ENCODE measurements at places on chromosomes 16 and 17.

- DNase-seq: no peak
Observed at GRCh38 chr17:44977065-44977464, 9.0 kb upstream of the C1QL1 start.

DNA sequence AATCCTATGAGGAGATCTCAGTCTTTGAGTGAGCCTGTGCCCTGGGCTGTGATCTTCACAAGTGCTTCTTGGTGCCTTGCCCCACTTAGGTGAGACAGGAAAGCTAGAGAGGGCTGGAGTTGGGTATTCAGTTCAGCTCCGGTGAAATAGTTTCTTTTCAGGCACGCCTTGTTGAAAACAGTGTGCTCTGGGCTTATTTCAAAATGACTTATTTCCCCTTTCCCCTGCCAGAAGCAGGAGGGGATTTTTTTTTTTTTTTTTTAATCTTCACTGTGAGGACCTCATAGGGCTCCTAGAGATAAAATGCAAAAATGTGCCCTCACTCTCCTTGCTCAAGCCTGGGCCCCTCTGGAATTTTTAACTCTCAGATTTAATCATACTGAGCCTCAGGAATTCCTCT, 27.2 kb downstream of the MOSMO start:
- DNase-seq: no peak

GRCh38 chr17:9116311-9116835, 95.1 kb downstream of the NTN1 start:
- peak; percentile 23 for DNase-seq

DNA sequence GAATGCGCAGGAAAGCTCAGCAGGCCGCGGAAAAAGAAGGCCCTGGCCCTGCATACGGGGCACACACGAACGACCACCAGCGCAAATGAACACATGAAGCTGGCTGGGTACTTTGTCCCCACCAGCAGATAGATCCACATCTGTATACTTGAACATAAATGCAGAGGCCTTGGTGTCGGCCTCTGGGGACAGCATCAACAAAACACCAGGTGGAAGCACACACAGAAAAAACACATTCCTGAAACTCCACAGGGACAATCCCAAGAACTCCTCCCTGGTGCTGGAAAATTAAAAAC, 606 bp upstream of the ZBTB4 start:
- DNase-seq: no peak

GRCh38 chr16:66020642-66021041, 345.8 kb upstream of the CDH5 start:
- no peak for DNase-seq

DNA sequence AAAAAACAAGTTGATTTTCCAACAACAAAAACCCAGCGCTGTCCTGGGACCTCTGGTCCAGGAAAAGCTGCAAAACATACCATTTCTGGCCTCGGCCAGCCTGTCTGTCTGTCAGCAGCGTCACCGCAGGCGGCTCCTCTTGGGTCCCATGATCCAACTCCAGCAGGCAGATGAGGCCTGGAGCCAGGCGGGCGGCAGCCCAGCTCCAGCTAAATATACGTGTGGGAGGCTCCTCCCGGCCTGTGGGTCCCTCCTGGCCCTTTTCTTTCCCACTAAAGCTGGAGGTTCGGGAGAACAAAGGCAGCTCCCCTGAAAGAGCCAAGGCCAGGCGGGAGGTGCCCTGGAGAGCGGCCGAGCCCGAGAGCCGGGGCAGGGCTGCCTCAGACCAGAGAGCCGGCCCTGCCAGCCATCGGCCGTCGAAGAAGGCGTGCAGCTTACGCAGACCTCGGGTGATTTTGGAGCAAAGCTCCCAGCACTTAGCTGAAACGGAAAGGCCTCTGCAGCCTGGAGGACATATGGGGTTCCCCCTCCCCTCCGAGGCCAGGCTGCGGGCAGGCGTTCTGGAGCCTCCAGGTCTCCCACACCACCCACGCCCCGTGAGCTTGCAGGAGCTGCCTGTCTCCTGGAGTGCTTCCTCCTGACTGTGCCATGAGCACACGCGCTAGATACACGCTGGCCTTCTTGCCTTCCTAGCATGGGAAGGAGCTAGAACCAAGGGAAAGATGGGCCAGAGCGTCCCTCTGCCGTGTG, 19.9 kb upstream of the JPH3 start:
- no peak for DNase-seq

DNA sequence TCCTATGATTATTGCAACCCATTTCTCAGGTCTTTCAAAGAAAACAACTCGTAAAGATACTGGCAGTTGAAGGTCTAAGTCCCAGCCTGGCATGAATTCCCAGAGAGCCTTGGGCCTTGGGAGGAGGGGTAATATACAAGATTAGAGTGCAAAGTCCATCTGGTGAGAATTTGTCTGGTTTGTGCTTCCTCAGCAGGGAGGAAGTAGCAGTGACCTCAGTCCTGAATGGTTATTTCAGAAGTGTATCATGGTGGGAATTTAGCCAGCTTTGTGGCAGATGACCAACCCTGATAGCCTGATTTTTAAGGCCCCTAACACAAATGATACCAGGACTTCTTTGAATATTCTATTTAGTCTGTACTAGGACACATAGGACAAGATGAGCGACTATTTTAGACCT, 151.2 kb upstream of the TBX2 start:
- no peak for DNase-seq

GRCh38 chr17:48577330-48577945, 712 bp downstream of the HOXB4 start:
- DNase-seq: peak; percentile 85

- DNase-seq: no peak
Observed at GRCh38 chr16:23504076-23504452, 6.2 kb downstream of the GGA2 start.

- DNase-seq: no peak
Observed at GRCh38 chr16:57609541-57610401, 18.7 kb upstream of the ADGRG1 start.

DNA sequence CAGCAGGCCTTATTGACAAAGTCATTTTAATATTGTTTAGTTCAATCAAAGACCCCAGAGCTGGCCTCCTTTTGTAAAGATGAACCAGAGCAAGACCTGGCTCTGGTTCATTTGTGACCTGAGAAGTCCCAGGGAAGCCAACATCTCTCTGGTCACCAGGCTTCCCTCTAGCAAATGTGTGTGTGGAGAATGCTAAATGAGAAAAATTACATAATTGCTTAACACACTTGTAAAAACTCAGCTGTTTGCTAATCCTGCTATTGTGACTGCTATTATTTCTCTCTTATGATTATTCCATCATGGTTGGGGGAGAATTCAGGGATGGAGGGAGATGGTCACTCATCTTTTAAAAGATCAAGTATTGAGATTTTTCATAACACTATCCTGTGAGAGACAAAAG, 94.3 kb upstream of the CLEC3A start:
- no peak for DNase-seq

DNA sequence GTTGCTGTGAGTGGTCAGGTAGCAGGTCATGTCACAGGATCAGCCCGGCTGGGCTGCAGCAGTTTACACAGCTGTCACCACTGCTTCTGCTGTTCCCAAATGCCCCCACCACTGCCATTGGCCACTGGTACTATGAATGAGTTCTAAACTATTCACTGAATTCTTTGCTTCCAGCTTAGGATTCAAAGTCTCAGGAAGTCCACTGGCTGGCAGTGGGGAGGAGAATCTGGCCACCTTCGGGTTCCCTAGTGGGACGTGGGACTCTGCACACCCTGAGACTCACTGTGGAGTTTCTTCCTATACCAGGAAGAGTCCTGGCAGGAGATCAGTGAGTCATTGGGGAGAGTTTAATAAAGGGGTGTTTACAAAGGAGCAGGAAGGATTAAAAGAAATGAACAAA, 6.9 kb downstream of the MT1X start:
- DNase-seq: no peak

Data from nephron progenitor cell (in vitro differentiated cells).